NCI-H1436 (cell line): ENCODE measurements at places on chromosomes 11 and 22.

DNA sequence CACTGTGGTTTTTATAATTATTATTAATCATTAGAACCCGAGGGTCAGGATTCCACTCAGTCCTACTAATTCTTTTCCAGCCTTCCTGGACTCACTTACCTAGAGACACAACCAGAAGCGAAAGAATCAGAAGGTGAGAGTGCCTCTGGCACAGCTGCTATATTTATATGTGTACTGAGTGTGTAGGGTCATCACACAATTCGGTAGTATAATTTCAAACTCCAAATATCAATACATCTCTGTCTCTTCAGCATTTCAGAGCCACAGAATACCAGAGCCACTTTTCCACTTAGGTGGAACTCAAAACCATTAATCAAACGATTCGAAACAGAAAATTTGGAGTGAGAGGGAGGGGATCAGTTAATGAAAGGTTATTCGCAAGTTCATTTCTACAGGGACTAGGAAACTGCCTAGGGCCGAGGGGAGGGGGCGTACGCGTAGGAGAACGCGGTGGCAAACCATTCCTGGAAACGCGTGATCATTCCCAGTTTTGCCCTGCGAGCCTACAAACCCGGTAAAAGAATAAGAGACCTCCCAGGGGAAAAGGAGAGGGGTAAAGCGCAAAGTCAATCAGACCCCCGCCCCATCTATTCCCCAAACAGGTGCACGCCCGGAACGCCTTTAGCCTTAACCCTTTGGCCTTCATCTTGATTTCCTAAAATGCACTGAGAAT is 5.4 kb downstream of the BSX start:
- no peak for DNase-seq

DNA sequence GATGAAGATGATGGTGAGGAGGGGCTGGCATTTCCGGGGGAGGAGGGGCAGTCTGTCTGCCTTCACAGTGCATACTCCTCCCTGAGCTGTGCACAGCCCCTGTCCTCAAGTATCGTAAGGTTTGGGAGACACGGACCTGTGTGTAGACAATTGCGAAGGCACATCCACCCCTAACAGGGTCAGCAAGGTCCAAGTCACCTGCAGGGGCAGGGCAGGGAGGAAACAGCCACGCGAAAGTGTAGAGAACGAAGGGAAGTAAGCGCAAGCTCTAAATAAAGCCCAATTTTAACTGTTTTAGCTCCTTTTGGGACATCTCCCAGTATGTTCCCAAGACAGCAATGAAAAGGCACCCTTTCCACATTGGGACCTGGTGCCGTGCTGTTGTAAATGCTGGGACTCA is 448.2 kb downstream of the TBC1D22A start:
- DNase-seq: no peak

- no peak for DNase-seq
Observed at GRCh38 chr11:69494851-69495250, 13.4 kb downstream of the LINC01488 start.

DNA sequence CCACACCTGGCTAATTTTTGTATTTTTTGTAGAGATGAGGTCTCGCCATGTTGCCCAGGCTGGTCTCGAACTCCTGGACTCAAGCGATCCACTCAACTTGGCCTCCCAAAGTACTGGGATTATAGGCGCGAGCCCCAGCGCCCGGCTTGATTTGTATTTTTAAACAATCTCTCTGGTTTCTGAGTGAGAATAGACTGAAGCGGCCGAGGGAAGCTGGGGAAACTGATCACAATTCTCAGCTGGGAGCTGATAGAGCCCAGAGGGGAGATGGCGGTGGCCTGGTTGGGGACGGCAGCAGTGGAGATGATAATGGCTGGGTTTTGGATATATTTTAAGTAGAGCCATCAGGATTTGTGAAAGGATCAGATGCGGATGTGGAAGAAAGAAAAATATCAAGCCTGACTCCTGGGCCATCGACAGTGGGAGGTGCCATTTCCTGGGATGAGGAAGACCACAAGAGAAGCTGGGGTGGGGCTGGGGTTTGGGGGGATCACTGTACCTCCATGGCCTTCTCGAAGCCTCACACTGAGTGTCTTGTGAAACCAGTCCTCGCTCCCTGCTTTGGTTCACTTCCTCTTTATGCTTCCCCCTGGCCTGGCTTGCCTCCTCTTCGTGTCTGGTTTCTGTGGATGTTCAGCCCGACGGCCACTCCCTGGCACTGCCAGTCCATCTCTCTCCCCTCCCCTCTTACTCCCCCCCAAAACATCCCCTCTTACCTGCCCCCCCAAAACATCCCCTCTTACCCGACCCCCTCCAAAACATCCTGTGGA is 51.9 kb downstream of the IGLL1 start:
- no peak for DNase-seq

DNA sequence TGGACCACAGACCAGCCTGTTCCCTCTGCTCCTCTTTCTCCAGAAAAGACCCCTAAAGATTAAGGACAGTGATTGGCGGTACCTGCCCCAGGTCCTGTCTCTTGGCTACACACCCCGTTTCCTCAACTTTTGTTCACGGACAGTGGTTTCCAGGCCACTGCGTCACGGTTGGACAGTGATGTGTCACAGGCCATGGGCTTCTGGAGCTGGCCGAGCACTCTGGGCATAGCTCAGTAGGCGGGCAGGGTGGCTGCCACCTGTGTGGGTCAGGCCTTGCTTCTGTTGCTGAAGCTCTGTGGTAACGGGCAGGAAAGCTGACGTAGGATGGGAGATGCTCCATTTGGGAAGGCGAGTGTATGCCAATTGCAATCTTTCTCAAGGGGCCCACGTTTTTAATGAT is 13.6 kb downstream of the TUB start:
- DNase-seq: no peak

- DNase-seq: no peak
Observed at GRCh38 chr11:31828217-31828616, 17.1 kb upstream of the PAX6 start.

- DNase-seq: no peak
Observed at GRCh38 chr11:14070896-14071295, 108.4 kb downstream of the SPON1 start.

- DNase-seq: no peak
Observed at GRCh38 chr22:48083502-48083901, 1321.1 kb downstream of the TBC1D22A start.

- no peak for DNase-seq
Observed at GRCh38 chr11:225734-226453, 10.2 kb downstream of the SIRT3 start.
